ENCODE measurements at places on chromosomes 2 and 18. TPM values are rescaled to one million over a fixed set of nuclear protein-coding genes. Genes with fewer than 3 reads are reported as not detected.

- no peak for DNase-seq
- peaks cover 4% of the 10 kb centered on the region for H3K4me1 ChIP-seq
- H3K27ac ChIP-seq: peak overlapping the region; percentile 41
- no peaks in the 10 kb centered on the region for H3K36me3 ChIP-seq
- H3K27me3 ChIP-seq: no peaks in the 10 kb centered on the region
- H3K4me3 ChIP-seq: no peak overlapping the region
These were observed 200.0 kb downstream of the ZNF407 start for GRCh38 chr18:74797577-74798151.

DNA sequence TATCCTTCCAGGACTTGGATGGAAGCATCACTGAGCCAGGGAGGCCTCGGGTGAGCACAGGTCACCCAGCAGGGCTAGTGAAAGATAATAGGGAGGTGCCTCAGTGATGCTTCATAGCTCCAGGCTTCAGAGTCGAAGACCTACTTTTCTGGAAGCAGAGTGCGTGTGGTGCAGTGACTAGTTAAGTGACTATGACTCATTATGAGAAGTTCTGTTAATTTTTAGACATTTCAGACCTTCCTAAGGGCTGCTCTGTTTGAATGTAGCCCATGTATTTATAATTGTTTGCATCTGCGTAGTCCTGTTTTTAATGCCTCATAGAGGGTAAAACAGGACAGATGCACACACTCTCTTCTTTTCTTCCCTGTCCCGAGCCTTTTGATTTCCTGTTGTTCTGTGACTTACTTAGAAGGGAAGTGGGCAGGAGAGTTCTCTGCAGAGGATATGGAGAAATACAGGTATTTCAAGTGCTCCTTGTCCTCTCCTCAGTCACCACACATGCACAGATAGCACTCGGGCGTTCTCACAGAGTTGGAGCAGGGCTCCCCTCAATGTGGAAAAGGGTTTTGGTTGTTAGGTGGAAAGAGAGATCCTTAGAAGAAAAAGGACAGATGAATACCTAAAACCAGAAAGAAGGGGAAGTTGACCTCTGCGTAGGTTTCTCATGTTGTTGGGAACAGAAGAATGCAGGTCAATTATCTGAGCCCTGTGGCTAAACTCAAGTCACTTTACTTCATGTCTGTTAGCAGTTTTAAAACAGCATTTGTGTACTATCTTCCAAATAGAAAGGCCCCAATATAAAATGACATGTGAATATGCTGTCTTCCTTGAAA lies 34.7 kb downstream of the RALB start:
- no peak overlapping the region for H3K27ac ChIP-seq
- no peaks in the 10 kb centered on the region for H3K4me1 ChIP-seq
- no peak for DNase-seq
- no peak overlapping the region for H3K4me3 ChIP-seq
- H3K27me3 ChIP-seq: no peaks in the 10 kb centered on the region

DNA sequence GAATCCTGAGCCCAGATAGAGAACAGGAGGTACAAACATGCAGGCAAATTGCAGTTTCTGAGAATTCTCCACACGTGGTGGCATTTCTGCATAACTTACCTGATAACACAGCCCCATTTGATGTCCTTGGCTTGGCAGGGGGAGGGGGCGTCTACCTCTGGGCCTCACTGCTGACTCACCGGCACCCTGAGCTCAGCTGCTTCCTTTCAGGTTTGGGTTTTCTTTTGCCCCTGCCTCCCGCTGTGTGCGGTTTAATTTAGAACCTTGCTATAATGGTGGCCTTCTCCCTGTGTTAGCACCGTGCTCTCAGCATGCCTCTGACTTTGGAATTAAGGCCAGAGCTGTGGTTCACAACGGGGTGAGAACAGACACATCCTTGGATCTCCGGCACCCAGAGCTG lies 4.4 kb downstream of the CTIF start:
- H3K4me3 ChIP-seq: no peak overlapping the region
- H3K4me1 ChIP-seq: peaks cover 36% of the 10 kb centered on the region
- H3K27ac ChIP-seq: no peak overlapping the region
- DNase-seq: no peak
- H3K27me3 ChIP-seq: no peaks in the 10 kb centered on the region
- no peaks in the 10 kb centered on the region for H3K36me3 ChIP-seq

Gene INO80B
- 14.2 TPM for total RNA-seq

DNA sequence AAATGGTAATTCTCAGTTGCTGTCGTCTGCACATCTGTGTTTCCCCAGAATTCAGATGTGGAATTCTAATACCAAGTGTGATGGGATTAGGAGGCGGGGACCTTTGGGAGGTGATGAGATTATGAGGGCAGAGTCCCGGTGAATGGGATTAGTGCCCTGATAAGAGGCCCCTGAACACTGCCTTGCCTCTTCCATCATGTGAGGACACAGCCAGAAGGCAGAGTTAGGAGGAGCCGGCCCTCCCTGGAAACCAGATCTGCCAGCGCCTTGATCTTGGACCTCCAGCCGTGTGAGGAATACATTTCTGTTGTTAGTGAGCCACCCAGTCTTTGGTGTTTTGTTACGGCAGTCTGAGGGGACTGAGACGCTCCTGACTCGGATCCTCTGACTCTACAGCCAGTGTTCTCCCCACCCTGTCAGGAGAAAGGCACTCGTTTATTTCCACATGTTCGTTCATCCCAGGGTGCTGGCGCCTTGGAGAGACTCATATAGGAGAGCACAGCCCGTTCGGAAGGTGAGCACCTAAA lies 395.0 kb downstream of the ZNF516 start:
- no peak for DNase-seq
- no peak overlapping the region for H3K4me3 ChIP-seq
- H3K27me3 ChIP-seq: no peaks in the 10 kb centered on the region
- no peak overlapping the region for H3K27ac ChIP-seq
- H3K36me3 ChIP-seq: no peaks in the 10 kb centered on the region

Gene FEV
- not detected for total RNA-seq

Gene SMARCAL1
- total RNA-seq: 9.4 TPM

GRCh38 chr2:230770804-230771203 lies 58.2 kb downstream of the CAB39 start:
- no peaks in the 10 kb centered on the region for H3K27me3 ChIP-seq
- no peaks in the 10 kb centered on the region for H3K4me1 ChIP-seq
- DNase-seq: no peak
- no peak overlapping the region for H3K4me3 ChIP-seq
- H3K27ac ChIP-seq: no peak overlapping the region

Gene AMER3
- total RNA-seq: not detected

DNA sequence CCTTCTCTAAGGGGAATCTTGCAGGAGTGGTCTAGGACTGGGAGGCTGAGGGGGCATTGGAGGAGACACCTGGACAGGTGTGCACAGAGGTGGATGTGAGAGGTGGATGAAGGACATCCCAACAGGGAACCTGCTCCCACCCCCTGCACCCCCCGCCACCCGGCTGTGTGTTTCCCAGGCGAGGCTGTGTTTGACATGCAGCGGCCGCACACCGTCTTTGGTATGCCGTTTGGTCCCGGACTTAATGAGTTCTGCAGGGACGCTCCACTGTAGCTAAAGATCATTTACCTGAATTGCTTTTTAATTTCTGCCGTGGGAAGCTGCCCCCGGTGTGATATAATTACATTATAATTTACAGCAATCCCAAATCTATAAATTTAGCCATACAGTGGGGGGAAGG lies 87.3 kb downstream of the GLI2 start:
- no peak for DNase-seq
- no peaks in the 10 kb centered on the region for H3K36me3 ChIP-seq
- no peak overlapping the region for H3K27ac ChIP-seq
- H3K4me1 ChIP-seq: peaks cover 54% of the 10 kb centered on the region
- H3K4me3 ChIP-seq: no peak overlapping the region
- no peaks in the 10 kb centered on the region for H3K27me3 ChIP-seq

Data from SJCRH30 (cell line).